ENCODE measurements at places on chromosomes 5 and 9.

- no peak for DNase-seq
Observed at GRCh38 chr9:16039218-16039987, 486.6 kb downstream of the CCDC171 start.

GRCh38 chr9:93326654-93327053, 124.8 kb upstream of the FAM120A start:
- no peak for DNase-seq

GRCh38 chr5:34803974-34804732, 34.8 kb upstream of the TTC23L start:
- no peak for DNase-seq

GRCh38 chr9:78909566-78909965, 612.6 kb downstream of the PSAT1 start:
- no peak for DNase-seq

DNA sequence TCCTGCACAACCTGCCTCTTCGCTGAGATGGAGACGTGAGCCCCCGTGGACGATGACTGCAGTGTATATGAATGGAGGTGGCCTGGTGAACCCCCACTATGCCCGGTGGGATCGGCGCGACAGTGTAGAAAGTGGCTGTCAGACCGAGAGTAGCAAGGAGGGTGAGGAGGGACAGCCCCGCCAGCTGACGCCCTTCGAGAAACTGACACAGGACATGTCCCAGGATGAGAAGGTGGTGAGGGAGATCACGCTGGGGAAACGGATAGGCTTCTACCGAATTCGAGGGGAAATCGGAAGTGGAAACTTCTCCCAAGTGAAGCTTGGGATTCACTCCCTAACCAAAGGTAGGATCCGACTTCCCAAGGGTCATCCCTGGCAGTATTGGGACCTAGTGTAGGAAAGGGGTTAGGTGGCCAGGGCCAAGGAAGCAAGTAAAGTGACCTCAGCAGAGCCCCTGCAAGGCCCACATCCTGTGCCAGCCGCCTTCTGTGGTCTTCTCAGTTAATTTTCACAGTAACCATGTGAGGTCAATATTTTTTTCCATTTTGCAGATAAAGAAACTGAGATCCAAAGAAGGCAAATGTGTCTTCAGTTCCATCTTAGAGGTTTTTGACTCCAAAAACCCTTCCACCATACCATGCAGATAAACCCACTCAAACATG, 53.8 kb downstream of the NIM1K start:
- no peak for DNase-seq

- DNase-seq: no peak
Observed at GRCh38 chr9:113529336-113530009, 65.9 kb downstream of the RGS3 start.

GRCh38 chr5:14695152-14695551, 30.6 kb downstream of the OTULIN start:
- DNase-seq: no peak

DNA sequence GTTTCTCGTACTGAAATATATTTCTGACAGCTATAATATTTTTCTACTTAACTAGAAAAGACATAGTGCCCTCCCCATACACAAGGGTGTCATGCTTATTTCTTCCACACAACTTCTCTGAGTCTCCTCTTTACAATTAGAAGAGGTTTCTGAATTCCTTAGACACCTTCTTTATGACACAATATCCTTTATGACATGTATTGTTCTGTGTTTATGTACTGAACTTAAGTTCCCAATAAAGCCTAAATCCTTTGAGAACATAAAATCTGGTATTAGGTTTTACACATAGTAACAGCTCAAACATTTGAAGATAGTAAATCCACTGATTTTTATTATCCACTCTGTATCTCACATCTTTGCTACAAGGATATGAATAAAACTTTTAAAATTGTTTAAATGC, 32.5 kb downstream of the GRAMD2B start:
- no peak for DNase-seq

GRCh38 chr5:163623986-163624385, 118.6 kb downstream of the MAT2B start:
- no peak for DNase-seq

DNA sequence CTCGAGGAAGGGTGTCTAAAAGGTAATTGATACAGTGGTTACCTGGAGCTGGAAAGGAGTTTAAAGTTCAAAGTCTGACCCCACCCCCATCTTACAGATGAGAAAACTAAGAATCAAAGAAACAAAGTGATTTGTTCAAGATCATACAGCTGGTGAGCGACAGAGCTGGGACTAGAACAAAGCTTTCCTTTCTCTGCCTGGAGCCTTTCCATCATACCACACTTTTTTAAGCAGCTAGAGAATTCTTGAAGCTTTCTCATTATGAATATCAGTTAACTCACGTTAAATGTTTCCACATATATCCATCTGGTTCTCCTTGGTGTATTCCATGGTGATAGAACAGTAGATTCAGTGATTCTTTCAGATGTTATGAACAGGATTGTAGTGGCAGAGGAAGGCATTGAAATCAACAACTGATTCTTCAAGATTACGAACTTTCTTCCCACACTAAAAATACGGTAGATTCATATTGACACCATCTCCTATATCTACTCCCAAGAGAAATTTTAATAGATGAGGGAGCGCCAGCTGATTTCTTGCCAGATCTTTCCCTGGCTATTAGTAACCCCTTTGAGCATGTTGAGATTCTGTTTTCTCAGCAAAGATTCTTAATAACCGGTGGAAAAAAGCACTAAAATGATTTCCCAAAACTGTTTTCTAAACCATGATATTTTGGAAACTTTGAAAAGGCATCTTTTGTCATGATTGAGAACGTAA, 233.7 kb downstream of the ADAMTSL1 start:
- no peak for DNase-seq

GRCh38 chr5:128777052-128777451, 188.2 kb upstream of the SLC27A6 start:
- DNase-seq: no peak

DNA sequence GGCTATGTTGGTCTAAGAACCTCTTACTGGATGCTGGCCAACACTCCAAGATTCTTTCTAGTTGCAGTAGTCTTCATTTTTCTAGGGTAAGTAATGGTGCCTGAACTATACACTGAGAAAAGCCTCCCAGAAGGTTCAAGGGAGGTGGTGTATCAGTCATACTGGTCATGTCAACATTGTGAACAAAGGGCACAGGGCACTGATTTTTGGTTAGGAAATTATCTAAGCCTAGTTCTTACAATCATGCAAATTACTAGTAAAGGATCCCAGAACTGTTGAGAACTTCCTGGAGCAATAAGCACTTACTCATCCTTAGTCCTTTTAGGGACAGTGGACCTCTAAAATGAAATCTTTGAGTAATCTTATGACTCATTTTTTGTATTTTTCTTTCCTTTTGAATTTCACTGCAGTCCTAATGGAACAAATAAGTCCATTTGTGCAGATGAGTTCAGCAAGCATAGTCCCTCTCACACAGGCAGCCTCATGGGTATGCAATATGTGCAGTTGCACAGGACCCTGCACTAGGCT, 21.1 kb upstream of the CDC42SE2 start:
- no peak for DNase-seq

GRCh38 chr5:173825215-173825865, 62.8 kb upstream of the CPEB4 start:
- DNase-seq: no peak

GRCh38 chr9:131704141-131704983, 35.5 kb downstream of the RAPGEF1 start:
- DNase-seq: no peak

GRCh38 chr5:141510850-141511601, 22.1 kb downstream of the PCDHGC5 start:
- DNase-seq: no peak

GRCh38 chr5:118604106-118604505, 384.2 kb downstream of the DTWD2 start:
- no peak for DNase-seq

GRCh38 chr5:6185574-6185973, 192.8 kb downstream of the MED10 start:
- no peak for DNase-seq

- DNase-seq: no peak
Observed at GRCh38 chr5:91187032-91187431, 196.1 kb downstream of the ARRDC3 start.

Measured in stimulated activated CD8-positive, alpha-beta memory T cell treated with anti-CD3 and anti-CD28 coated beads, Interleukin-15, amount 100 ng/mL, for 24 hours (primary cell).